GM20000 (cell line): ENCODE measurements at places on chromosomes 5 and 9.

- no peak for DNase-seq
Observed at GRCh38 chr5:10323588-10324488, 16.1 kb upstream of the CMBL start.

- DNase-seq, result no peak
Observed at GRCh38 chr5:159971038-159971437, 37.9 kb upstream of the TTC1 start.

- DNase-seq, result no peak
Observed at GRCh38 chr9:96661711-96662110, 6.6 kb upstream of the PRXL2C start.

DNA sequence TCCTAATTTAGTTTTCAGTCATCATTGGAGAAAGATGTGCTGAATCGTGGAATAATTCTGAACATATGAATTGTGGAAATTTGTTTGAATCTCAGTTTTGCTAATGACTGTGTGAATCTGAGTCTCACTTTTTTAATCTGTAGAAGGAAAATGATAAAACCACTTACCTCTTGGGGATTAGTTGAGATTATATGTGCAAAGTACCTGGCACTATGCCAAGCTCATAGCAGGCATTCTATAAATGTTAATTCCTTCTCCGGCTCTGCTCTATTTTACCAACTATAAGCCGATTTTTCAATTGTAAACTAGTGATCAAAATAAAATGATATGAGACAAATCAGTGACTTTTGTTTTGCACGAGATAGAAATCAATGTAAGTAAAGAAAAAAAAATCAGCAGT is 290.8 kb downstream of the TRPM3 start:
- no peak for DNase-seq
